ENCODE measurements at places on chromosomes 5 and 9. TPM values are rescaled to one million over a fixed set of nuclear protein-coding genes. Genes with fewer than 3 reads are reported as not detected.

Gene C5orf52
- not detected for total RNA-seq

Gene ANKRD33B
- total RNA-seq = 5.7 TPM

Gene PDGFRB
- 4.1 TPM for total RNA-seq

Gene TMEM252
- total RNA-seq = not detected

Gene RFESD
- 4.7 TPM for total RNA-seq

Gene SHROOM1
- total RNA-seq = 3.0 TPM

Gene MAMDC4
- 15.4 TPM for total RNA-seq

Gene TAF11L5
- not detected for total RNA-seq

All from T-helper 2 cell treated with Interferon-gamma antibody and Interleukin-4, amounts not matched to agents 100 ng/mL and 5 ng/mL, for 36 hours (primary cell).